NCI-H2081 (cell line): ENCODE measurements at places on chromosomes 11 and 22.

DNA sequence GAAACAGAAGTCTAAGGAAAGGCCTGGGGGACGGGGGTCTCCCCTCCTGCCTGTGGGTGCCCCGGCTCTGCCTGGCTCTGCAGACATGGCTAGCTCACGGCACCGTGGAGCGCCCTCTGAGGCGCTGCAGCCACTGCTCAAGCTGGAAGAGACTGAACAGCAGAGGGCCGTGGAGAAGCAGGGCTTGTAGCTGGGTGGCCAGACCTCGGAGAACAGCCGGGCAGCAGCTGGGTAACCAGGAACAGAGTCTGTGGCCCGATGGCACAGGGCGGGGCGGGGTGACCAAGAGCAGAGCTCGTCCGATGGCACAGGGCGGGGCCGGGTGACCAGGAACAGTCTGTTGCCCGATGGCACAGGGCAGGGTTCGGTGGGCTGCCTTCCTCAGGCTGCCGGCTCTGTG, 18.1 kb downstream of the RNH1 start:
- no peak for DNase-seq

DNA sequence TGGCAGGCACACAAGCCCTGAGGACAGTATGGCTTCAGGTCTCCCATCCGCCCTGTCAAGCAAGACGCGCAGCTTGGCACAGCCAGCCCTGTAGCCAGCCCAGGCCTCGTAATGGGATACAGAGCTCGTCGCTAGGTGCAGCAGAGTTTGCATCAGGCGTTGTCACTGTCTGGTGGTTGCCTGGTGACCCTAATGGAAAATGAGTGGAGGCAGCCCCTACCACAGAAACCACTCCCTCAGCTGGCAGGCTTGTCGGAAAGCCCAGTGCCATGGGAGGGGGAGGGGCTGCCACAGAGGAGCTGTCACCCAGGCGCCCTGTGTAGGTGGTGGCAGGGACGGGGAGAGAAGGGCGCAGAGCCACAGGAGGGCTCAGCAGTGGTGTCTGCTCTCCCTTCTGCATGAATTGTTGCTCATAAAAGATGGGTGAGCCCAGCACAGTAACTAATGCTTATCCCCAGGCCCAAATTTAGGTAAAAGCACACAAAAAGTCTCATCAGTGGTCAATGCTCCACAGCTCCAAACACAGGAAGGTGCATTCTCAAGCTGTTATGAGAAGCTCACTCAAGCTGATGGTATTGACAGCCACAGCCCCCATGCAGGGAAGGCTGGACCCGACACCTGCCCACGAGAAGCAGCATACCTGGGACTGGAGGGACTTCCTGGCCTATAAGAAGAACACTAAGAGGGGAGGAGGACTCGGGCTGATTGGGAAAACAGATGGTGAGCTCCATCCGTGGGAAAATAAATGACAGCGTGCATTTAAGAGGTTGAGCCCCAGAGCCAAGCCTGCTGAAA, 164.6 kb downstream of the ETS1 start:
- DNase-seq = peak; percentile 88

- no peak for DNase-seq
These were observed 10.9 kb upstream of the MFNG start for GRCh38 chr22:37497062-37497599.

- DNase-seq = no peak
These were observed 94.5 kb downstream of the ZC3H12C start for GRCh38 chr11:110187731-110188130.

DNA sequence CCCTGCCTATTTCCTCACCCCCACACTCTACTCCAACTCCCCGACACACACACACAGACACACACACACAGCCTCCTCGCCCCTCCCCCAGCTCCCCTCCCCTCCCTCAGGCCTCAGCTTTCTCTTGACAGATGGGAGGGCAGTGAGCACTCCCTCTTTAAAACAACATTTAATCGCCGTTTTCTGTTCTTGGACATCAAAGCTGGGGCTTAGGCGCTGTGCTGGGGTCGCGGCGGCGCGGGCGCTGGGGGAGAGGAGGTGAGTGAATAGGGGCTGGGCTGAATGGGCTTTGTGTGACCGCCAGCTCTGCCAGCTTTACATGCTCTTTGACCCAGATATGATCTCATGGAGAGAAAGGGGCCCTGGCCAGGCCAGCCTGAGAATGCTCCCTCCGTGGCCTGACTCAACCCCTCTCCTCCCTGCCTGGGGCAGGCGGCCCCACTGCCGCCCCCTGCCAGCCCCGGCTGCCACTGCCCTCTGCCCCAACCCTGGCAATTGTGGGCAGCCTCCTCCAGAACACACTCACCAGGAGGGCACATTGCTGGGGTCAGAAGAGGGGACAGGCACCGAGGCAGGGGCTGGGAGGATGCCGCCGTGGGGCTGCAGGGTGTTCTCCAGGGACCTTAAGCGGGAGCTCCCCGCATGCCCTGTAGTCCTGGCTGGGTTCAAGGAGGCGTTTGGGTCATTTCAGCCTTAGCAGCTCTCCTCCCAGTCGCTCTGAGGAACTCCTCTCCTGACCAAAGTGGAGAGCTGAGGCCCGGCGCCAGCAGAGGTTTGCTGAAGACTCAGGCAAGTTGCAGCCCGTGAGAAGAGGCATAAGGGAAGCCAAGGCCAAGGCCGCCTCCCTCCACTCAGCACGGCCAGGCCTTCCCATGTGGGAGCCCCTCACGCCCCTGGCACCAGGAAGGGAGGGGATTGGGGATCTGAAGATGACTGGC, 38.3 kb upstream of the NNMT start:
- DNase-seq = no peak

GRCh38 chr11:19321351-19321750, 80.6 kb upstream of the E2F8 start:
- no peak for DNase-seq

DNA sequence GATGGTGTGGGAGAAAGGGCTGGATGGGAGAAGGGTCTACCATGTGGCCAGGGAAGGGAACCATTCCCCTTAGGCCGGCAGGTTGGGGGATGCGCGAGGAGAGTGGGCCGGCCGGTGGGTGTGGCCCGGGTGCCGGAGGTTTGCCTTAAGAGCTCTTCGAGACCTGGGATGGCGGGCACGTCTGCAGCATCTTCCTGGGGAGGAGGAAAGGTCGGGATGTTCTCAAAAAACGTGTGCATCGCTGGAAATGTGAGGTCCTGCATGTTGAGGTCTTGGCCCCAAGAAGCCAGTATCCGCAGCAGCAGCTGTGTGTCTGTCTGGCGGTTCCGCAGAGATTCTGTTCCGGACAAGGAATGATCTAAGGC, 1.4 kb downstream of the NAV2 start:
- DNase-seq = no peak

DNA sequence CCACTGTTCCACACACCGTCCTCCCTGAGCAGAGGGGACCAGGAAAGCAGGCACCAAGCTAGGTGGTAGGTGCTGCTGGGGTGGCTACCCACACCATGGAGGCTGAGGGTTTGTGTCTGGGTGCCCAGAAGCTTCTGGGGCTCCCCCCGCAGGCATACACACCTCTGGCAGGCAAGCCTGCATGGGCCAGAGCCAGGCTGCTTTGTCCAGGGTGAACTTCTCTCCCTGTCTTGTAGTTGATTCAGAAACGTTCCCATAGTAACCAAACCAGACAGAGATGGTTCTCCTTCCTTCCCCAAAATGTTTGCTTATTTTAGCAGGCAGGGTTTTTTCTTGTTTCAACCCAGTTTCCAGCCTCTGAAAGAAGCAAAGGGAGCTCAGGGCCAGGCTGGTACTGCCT, 40.9 kb upstream of the SUSD2 start:
- DNase-seq = no peak

DNA sequence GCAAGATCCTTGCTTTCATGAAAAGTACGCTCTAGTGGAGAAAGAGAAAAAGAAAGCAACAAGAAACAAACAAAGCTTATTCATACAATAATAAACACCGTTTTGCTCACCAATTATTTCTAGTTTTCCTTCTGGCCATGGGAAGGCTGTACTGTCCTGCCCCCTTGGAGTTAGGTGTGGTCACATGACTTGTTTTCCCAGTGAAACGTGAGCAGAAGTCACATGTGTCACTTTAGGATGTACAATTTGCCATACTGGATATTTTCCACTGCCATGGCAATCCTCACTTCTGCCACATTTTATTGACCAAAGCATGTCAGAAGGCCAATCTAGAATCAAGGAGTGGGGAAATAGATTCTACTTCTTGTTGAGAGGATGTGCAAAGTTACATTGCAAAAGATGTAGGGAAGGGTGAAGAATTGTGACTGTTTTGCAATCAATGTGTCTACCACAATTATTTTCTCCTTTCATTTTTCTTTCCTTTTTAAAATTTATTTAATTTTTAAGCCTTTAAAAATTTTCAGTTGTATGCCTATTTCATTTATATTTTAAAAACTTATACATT, 24.3 kb upstream of the TRAF6 start:
- DNase-seq = no peak

- DNase-seq = peak; percentile 23
These were observed 23.2 kb upstream of the BIRC3 start for GRCh38 chr11:102293873-102294601.

- DNase-seq = no peak
These were observed 125.5 kb downstream of the KCNQ1 start for GRCh38 chr11:2570211-2570811.

- no peak for DNase-seq
These were observed 56.3 kb downstream of the LRRC74B start for GRCh38 chr22:21101877-21102638.

DNA sequence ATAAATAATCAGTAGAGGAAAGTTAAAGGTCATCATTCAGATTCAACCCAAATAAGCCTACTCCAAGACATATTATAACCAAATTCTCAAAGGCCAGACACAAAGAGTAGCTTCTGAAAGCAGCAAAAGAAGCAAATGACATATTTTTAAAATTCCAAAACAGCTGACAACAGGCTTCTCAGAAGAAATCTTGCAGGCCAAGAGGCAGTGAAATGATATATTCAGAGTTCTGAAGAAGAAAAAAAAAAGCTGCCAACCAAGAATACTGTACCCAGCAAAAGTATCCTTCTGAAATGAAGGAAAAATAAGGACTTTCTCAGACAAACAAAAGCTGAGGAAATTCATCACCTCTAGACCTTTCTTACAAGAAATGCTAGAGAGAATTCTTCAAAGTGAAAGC, 787.1 kb upstream of the TENM4 start:
- DNase-seq = no peak

GRCh38 chr11:12125609-12126149, 15.3 kb downstream of the MICAL2 start:
- DNase-seq = no peak
